ENCODE measurements at places on chromosomes 11 and 22.

DNA sequence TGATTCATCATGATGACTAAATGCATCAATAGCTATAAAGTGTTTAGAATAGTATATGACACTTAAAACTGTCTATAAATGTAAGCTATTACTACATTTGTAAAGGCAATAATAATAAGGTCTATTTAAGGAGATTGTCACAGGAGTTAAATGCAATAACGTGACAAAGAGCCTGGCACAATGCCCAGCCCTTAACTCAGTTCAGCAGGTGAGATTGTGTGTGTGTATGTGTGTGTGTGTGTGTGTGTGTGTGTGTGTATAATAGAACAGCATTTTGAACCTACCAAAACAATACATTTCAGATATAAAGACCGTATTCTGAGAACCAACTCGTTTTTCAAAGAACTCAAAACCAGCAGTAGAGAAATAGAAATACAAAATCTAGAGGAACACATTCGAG is 177.5 kb downstream of the MYO18B start:
- DNase-seq = no peak

GRCh38 chr11:77446911-77447629 is 26.8 kb downstream of the PAK1 start:
- peak; percentile 51 for DNase-seq

DNA sequence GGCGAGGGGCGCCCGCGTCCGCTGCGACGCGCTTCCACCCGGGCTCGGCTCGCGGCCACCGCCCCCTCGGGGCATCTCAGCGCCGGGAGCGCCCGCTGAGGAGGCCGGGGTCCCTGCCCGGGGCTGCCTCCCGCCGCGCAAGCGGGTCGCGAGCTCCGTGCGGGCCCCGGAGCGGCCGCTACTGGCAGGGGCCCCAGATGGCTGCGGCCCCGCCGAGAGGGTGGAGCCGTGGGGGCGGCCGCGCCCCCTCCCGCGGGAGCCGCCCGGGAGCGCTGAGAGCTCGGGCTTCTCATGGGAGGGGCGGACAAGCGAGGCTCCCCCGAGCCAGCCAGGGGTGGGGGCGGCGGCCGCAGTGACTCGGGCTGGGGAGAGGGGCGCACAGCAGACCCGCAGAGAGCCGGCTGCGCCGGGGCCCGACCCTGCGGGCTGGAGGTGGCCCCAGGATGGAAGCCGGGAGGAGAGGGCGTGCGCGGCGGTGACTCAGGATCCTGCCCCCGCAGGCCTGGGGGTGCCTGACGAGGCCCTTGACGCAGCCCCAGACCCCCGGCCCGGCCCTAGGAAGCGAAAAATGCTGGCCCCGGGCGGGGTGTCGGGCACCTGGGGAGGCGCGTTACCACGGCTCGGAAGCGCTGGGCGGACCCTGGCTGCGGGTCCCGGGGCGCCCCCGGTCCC is 603 bp upstream of the ZFTA start:
- DNase-seq = no peak

DNA sequence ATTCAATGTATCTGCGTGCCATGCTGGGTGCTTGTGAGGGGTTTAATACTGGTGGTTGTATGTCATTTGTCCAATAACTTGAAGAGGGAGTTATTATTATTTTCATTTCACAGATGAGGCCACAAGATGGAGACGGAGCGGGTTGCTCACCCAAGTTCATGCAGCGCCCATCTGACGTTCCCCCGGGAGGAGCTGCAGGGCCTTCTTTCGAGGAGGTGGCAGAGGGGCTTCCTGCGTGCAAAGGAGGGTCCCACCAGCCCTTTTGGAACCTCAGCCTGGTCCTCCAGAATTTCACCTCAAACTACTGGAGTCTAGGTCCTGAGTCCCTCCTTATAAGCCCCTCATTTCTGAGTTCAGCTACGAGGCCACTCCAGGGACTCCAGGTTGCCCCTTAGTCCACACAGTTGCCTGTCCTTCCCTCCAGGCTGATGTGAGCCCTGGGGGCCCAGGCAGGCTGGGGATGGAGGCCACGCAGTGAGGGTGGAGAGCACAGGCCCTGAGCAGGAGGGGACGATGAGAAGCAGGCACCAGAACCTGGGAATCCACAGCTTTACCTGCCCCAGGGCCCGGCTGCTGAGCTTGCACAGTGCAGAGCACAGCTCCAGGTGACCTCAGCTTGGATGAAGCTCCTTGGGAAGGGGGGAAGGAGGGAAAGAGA is 2.9 kb upstream of the VSIG10L2 start:
- no peak for DNase-seq

- DNase-seq = no peak
Measured at GRCh38 chr22:36445158-36445668, 36.2 kb downstream of the TXN2 start.

- no peak for DNase-seq
Measured at GRCh38 chr11:9851366-9851765, 187.5 kb downstream of the SWAP70 start.

- no peak for DNase-seq
Measured at GRCh38 chr11:79346021-79346420, 94.8 kb downstream of the TENM4 start.

GRCh38 chr11:23551706-23552105 is 691.4 kb upstream of the CCDC179 start:
- DNase-seq = no peak

GRCh38 chr11:16587670-16588069 is 150.8 kb upstream of the C11orf58 start:
- no peak for DNase-seq

DNA sequence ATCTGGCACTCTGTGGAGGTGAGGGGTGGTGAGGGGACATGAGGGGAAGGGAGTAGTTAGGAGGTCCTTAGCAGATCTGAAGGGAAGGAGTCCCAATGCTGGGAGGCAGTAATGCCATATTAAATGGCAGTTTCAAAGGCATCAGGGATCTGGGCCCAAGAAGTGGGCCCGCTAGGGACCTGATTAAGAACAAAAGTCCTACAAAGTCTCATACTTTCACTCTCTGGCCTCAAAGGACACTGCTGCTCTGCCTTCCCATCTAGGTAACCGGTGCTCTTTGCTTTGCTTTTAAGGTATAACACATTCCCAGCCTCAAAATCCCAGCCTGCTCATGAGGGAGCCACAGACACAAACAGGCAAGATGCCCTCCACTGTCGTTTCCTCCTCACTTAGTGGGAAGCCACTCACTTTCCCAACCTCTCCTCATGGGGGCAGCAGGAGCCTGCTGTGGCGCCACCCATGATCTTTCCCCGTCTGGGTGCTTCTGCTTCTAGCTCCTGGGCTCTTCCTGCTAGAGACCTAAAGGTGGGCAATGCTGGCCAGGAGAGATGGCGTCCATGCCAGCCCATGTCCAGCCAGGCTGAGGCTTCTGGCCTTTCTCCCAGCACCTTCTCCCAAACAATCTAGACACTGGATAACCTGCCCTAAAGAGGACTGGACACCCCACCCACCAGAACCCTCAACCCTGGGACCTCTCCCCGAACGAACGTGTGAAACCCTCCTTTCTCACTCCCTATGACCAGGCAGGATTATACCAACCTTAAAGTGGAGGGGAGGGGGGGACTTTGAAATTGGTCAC is 68.3 kb downstream of the PLEKHA7 start:
- DNase-seq = peak; percentile 60

DNA sequence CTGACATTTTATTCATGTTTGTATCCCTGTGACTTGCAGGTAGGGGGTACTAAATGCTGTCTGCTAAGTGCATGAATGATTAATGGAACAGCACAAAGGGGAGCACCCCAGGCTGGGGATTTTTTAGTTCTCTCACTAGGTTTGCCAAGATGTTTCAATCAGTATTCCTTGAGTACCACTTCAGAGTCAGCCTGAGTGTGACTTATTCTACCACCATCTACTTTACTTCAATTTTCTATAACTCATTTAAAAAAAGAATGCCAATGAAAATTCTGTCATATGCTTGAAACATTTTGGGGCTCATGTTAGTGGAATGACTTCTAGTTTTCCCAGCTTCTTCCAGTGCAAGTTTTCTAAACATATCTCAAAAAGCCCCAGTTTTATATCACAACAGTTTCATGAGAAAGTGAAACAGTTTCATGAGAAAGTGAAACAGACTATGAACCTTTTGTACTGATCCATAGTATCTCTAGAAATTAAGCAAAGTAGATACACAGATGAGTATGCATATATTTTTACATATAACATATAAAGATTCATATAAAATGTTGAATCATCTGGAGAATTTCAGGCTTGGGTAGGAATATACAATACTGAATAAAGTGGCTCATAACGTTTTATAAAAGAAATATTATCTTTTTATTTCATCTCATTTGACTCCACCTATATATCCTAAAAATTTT is 252.4 kb downstream of the GRM5 start:
- DNase-seq = no peak

DNA sequence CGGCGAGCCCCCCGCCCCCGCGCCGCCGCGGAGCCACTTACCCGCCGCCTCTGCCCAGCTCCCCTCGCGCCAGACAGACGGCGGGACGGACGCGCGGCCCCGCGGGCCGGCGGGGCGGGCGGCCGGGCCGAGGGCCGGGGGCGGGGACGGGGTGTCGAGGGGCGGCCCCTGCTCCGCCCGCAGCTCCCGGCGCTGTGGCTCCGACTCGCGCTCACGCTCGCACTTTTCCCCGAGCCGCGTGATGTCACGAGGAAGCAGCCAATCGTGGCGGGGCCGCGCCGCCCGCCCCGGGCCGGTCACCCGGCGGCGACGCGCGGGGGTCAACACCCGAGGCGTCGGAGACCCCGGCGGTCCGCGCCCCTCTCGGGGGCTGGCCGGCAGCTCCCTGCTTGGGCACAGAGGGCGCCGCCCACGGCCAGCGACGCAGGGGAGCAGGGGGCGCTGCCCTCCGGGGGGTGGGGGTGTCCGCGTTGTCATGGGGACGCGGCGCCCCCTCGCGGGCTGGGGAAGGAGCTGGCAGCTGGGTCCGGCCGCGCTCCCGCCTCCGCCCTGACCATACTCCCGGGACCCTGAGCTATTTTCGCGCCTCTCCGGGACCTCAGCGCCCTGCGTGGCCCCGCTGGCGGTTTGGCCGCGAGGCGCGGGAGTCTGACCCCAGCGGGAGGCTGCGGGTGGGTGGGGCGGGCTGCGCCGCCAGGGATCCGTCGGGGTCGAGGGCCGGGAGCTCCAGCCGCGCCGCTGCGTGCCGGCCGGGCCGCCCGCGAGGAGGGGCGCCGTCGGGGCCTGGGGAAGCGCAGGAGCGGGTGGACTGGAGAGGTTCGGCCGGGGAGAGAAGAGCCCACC is at the start of gene CHRM4:
TSS of gene CHRM4 (minus strand) at position 199 of the 843 bp plus-strand sequence. CDS start 5,219 bp downstream, outside the sequence.
- DNase-seq = peak; percentile 70

- peak; percentile 41 for DNase-seq
Measured at GRCh38 chr11:111097191-111097590, 148.3 kb upstream of the POU2AF2 start.

- DNase-seq = no peak
Measured at GRCh38 chr22:37279331-37280181, 2.8 kb upstream of the CYTH4 start.

DNA sequence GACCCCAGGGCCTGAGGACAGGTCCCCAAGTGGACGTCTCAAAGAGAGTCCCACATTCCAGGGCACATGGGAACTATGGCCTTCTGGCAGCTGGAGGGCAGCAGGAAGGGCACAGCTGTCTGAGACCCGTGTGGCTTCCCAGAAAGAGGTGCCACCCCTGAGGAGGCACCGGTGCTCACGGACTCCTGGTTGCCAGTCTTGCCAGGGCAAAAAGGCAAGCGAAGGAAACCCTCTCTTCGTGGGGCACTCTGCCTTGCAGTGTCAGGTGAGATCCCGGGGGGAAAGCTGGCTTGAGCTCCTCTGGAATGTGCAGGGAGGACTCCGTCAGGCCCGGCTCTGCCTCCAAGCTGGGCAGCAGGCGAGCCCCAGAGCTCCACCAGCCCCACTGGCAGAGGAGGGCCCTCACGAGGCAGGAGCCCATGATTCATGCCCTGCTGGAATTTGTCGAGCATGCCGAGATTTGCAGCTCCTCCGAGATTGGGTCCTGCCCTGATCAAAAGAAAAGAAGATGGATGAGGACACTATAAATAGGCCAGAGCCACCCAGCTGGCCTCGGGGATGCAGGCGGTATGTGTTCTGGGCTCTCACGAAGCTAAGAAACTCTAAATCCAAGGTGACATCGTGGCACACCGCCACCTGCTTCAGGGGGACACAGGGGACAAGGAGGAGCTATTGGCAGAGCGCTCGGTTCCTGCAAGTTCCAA is 9.9 kb upstream of the CELSR1 start:
- DNase-seq = peak; percentile 88

DNA sequence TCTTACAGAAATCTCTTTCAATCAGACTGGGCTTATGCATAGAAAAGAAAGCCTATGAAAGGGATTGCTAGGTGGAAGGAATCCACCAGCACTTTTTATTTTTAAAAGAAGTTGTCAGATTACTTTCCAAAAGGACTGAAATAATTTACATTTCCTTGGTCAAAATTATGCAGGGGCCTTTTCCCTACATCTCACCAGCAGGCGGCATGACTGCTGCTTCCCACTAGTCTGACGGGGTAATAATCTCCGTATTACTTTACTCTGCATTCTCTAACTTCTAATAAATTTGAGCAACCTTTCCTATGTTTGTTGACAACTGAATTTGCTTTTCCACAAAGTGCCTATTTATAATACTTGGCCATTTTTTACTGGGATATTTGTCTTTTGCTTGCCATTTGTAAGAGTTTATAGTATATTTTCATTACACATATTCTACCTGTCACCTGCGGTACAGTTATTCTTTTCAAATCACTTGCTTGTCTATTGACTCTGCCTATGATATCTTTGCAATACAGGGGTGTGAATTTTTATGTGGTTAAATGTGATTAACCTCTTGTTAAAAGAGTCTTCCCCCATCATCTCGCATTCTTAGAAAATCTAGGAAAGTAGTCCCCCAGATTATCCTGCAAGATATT is 51.9 kb upstream of the USP47 start:
- DNase-seq = peak; percentile 23

GRCh38 chr11:124738713-124739478 is 846 bp upstream of the NRGN start:
- DNase-seq = no peak

GRCh38 chr11:102422817-102423712 is 29.5 kb downstream of the TMEM123 start:
- no peak for DNase-seq

GRCh38 chr11:67670316-67671210 is 3.9 kb downstream of the ALDH3B2 start:
- no peak for DNase-seq

DNA sequence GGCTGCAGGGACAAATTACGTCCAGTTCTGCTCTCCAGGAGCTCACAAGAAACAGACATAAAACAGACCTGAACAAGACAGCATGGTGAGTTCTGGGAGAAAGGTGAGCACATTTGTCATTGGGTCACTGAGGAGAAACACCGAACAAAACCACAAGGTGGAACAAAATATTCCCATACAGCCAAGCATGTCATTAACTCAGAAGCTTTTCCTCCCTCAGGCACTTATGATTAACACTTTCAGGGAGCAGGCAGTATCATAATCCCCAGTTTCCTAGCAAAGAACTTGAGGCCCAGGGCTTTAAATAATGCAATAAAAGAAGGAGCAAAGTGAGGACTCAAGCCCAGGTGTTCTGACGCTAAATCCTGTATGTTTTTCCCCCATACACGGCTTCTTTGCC is 43.0 kb downstream of the P4HA3 start:
- DNase-seq = no peak

DNA sequence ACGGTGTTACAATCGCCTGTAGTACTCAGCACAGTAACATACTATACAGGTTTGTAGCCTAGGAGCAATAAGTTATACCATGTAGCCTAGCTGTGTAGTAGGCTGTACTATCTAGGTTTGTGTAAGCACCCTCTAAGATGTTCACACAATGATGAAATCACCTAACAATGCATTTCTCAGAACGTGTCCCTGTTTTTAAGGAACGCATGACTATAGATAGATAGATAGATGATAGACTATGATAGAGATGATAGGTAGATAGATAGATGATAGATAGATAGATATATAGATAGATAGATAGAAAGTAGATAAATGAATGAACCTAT is 203.9 kb downstream of the FAM76B start:
- peak; percentile 38 for DNase-seq
